Stimulated activated CD8-positive, alpha-beta memory T cell treated with anti-CD3 and anti-CD28 coated beads, Interleukin-15, amount 100 ng/mL, for 24 hours (primary cell): ENCODE measurements at places on chromosomes 4 and X.

- DNase-seq: no peak
Observed at GRCh38 chr4:1045193-1045594, 33.8 kb downstream of the FGFRL1 start.

GRCh38 chr4:138982754-138983153 is 32.8 kb upstream of the NOCT start:
- DNase-seq: no peak

GRCh38 chr4:75708218-75708691 is 16.1 kb upstream of the USO1 start:
- DNase-seq: no peak

DNA sequence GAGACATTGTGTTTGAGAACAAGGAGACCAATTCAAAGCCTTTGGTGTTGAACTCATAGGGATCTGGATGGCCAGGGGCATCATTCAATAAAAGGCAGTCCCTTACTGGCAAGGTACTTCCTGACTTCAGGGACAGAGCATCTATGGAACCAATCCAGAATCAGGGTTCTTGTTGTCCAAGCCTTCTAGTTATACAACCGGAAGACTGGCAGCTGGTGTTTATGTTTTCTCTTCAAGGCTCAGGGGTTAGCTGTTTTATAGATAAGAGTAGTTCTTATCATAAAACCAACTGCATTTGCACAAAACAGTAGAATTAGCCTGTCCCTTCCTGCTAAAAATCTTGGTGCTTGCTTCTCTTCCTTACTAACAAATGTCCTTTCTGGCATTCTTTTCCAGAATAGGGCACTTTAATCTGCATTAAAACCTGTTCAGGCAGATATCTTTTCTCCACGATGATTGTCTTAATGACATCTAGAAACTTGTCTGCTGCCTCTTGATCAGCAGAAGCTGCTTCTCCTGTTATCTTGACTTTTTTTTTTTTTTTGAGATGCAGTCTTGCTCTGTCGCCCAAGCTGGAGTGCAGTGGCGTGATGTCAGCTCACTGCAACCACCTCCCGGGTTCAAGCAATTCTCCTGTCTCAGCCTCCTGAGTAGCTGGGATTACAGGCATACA is 38.4 kb upstream of the ARHGEF6 start:
- no peak for DNase-seq

DNA sequence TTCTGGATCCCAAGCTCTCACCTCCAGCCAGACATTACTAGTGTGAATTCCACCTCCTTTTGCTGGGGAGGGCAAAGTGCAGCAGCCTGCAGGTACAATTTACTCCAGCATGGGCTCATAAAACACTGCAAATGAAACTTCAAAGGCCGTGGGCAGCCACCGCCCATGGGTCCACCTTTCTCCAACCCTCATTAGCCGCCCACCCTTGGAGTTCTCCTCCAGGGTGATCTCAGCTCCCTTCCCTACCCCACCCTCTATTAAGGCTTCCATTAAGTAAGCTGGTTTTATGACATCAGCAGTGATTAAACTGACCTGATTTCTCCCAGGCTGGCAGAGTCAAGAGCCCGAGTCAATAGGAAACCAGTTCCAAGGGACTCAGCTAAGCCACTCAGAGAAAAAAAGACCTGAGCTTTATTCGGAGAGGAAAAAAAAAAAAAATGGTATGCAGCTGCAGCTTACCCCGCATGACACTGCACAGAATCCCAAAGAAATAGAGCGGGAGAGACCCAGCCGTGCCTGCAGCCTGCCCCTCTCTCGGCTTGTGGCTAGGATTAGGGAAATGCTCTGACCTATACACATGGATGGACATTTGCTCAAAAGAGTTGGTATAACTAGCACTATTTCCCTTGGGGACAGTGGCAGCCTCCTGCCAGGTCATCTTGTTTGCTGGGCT is 319.6 kb downstream of the PTTG2 start:
- DNase-seq: no peak

DNA sequence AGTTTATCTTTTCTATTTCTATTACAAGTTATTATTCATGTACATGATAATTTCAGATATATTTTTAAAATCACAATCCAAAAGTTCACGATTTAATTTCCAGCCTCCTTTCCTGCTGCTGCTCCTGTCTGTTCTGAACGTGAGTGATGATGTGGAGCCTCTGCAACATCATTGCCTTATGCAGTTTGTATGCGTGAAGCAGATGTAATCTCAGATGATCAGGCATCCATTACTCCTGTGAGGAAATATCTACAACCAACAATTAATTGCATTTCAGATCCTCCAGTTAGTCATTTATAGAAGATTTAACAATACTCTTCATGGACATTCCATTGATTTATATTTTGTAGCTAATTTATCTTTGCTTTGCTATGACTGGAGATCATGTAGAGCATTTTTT is 668.7 kb upstream of the EPHA5 start:
- DNase-seq: no peak

- DNase-seq: no peak
Observed at GRCh38 chrX:66751136-66751782, 112.4 kb upstream of the EDA2R start.

DNA sequence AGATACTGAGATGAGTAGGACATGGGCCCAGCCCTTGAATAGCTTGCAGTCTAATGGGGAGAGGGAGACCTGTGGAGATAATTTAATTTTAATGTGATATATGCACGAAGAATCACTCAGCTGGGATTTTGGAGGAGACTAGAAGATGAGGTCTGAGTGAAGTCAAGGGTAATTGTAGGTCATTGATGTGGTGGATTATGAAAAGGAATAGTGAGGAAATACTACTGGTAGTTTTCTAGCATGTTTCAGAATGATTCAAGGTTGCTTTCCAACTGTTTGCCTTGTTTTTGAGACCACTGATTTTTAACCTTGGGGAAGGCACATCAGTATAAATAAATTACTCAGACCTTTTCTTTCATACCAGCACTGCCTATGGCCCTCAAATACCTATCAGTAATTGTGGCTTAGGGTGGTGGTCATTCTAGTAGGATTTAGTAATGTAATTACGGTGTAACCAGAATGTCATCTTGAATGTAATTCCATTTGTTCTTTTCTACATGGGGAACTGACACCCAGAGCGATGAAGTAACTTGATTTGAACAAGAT is 25.6 kb downstream of the PTTG2 start:
- DNase-seq: no peak

DNA sequence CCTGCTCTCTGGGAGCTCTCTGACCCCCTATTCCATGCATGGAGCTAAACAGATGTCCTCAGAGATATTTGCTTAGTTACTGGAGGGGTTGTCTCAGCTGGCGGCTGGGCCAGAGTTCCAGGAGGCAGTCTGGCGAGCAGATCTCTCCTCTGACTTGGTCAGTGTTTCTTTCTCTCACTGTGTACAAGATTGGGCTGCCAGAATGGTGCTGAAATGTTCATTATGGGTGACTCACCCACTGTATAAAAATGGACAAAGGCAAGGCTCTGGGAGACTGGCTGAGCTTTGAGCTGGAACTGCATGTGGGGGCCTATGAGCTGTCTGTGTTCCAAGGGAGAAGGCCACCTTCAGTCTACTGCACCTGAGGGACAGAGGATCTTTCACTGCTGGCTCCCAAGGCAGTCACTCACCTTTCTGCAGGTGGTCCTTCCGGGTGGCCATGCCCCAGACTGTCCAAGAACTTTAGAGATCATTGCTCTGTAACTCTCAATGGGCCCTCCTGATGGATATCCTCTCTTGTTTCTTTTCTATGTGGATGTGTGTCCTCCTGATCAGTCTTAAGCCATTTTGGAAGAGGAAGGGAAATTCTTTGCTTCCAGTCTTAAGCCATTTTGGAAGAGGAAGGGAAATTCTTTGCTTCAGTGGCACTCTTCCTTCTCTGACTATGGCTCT is 88.2 kb downstream of the CFAP299 start:
- DNase-seq: no peak

- DNase-seq: no peak
Observed at GRCh38 chr4:77076889-77077635, 1.3 kb upstream of the CCNI start.

- no peak for DNase-seq
Observed at GRCh38 chr4:4668355-4669210, 126.7 kb upstream of the STX18 start.

DNA sequence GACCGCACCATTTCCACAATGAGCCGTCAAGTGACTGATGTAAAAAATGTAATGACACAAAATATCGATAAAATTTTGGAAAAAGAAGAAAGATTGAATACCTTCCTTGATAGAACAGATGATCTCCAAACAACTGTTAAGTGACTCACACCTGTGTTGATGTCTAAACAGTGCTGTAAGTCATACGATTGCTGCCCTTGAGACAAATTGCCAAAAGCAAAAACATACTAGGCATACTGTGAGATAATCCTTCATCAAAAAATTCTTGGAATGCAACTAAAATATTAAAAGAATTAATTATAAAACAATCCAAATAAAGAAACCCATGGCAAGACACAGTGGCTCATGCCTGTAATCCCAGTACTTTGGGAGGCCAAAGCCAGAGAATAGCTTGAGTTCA is 53.4 kb downstream of the HNRNPD start:
- DNase-seq: no peak

DNA sequence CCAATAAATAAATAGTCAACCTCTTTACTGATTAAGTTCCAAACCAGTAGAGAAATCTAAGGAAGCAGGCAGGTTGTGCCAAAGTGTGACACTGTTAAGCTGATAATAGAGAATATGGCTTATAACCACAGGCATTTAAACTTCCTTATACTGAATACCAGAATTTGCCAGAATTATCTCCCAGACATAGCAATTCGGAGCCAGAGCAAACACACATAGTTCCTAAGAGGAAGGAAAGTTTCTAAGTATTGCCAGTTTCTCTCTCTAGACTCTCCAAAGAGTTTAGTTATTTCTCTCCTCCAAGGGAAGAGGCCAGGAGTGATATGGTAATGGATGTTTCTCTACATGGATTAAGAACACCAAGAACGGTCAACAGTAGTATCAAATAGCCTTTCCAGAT is 191.7 kb upstream of the CPEB2 start:
- no peak for DNase-seq

DNA sequence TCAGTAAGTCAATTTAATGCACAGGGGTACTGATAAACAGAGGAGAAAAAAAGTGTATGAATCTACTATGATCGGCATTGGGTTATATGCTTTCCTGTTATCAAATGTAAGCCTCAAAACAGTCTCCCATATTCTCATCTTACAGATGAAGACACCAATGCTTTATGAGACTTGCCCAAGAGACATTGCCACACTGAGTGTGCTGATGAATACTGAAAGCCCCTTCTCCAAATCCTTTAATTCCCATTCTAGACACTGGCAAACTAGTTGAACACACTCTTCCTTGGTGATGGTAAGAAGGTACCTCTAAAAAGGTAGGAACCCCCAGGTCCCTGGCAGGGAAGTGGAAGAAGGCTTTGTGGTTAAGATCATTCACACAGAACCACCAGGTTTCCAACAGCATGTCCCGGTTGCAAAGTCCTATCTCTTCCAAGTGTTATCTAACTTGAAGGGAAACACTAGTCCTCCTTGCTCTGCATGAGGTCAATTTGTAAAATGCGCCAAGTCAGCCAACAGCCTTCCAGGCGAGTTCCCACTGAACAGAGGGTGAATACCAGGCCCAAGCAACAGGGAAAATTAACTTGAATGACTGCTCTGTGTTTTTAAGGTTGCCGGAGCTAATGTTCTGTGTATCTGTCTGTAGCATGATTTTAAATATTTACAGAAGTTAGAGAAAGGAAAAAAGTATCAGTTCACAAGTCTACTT is 5.1 kb downstream of the SETD7 start:
- DNase-seq: no peak

DNA sequence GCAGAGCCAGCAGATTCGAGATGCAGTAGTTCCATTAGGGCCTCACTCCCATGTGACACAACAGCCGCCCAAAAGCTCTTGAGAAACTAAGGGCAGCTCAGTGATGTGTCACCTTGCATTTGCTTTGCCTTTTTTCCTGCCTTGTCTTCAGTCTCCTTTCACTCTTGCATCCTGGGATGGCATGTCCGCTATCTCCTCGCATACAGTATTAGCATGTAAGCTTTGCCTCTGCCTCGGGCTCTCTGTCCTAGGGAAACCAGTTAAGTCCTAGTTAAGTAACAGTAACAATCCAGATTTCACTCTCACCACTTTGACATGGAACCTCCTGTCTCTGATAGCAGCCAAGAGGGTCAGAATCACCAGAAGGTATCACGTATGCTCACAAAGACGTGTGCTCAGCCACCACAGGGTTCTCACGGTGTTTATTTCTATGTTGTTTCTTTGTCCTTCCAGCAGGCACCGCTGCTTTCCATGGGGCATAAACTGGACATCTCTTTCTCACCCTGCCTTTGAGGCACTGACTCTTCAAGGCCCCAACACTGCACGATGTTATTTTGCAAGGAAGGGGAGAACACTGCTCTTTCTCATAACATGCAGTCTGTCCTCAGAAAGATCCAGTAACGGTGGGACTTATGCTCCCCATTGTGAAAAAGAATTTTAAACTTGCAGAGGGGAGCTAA is 26.7 kb upstream of the SORBS2 start:
- no peak for DNase-seq

GRCh38 chr4:147247579-147247978 is 233.3 kb upstream of the EDNRA start:
- DNase-seq: no peak

DNA sequence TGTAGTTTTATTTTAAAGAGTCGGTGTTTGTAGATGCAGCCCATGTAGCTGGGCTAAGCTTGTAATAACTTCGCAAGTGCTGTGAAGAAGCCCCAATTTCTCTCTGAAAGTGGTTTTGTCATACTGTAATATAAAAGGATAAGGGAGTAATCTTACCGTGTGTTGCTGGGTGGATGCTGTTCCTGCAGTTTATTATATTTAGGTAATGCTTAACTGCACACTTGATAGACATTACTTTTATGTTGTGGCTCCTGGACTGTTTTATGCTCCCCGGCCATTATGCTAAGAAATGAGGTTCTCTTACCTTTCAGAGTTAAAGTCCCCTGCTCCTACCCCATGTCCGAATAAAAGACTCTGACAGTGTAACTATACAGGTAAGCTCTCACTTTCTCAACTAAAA is 789.4 kb downstream of the RPA4 start:
- no peak for DNase-seq

DNA sequence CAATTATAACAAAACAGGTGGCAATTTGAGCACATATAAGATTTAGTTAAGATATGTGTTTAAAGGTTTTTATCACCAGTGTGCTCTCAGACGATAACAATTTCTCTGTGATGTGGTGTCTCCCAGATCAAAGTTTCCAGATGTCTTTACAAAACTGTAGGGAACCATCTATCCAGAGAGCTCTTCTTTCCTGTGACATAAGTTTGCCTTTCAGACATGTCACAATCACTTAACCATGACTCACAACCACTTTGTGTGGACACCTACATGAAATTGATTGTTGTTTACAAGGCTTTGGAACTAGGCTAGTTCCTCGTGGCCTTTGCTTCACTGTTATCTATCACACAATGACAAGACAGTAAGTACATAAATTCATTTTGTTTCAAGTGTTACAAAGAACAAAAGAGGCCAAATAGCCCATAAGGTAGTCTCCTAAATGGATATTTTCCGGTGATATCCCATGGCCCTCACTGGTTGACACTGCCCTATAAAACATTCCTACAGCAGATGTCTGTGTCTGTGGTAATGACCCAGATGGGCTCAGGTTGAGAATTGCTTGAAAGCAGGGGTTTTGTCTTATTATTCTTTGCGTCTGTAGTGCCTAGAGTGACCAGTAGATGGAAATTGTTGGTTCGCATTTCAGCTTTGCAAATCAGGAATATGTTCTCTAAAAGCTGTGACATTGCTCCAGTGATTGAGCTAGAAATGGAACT is 297.8 kb upstream of the FAM241A start:
- DNase-seq: no peak

- no peak for DNase-seq
Observed at GRCh38 chrX:119382606-119383005, 16.5 kb upstream of the SLC25A43 start.

- no peak for DNase-seq
Observed at GRCh38 chrX:56763556-56764152, 34.6 kb downstream of the NBDY start.

GRCh38 chrX:143121477-143121876 is 95.7 kb downstream of the SPANXN4 start:
- no peak for DNase-seq
